ENCODE measurements at places on chromosomes 11 and 22. TPM values are rescaled to one million over a fixed set of nuclear protein-coding genes. Genes with fewer than 3 reads are reported as not detected.

DNA sequence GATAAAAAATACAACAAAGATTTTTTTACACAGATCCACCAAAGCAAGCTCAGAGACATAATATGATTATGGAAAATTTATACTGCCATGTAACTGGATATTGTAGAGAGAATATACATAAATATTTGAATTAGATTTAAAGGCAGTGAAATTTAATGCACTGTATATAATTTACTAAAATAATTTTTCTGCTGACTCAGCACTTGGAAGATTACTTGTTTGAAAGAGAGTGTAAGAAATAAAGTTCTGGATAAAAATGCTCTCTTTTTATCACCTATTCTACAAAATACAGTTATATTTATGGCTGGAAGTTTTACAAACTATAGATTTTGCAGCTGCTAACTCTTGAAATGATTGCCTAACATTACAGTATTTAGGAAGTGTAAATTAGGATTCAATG is 628.3 kb upstream of the CHORDC1 start:
- H3K27me3 ChIP-seq, result no peaks in the 10 kb centered on the region
- no peak for DNase-seq
- H3K4me3 ChIP-seq, result no peak overlapping the region
- H3K27ac ChIP-seq, result no peak overlapping the region
- H3K4me1 ChIP-seq, result no peaks in the 10 kb centered on the region
- no peaks in the 10 kb centered on the region for H3K36me3 ChIP-seq

DNA sequence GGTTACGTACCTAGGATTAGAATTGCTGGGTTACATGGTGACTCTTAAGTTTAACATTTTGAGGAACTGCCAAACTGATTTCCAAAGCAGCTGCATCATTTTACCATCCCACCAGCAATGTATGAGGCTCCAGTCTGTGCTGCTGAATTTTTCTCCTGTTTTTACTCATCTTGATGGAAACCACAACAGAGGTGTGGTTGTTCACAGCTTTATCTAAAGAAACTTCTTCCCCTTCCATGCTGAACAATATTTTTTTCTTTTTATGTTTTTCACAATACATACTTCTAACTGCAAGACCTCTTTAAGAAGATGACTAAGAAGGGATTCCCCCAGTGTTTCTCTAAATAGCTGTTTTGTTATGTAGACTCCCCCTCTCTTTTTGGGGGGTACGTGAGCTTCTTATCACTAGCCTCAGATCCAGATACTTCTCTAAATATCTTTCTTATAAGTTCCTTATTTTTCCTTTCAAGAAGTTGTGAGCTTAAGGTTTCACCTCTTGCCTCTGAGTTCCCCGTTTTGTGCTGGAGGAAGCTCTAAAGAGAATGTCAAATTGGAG is 24.0 kb downstream of the TCP11L1 start:
- DNase-seq, result no peak
- H3K36me3 ChIP-seq, result peaks cover 7% of the 10 kb centered on the region
- H3K4me1 ChIP-seq, result peaks cover 36% of the 10 kb centered on the region

- DNase-seq, result no peak
- no peak overlapping the region for H3K4me3 ChIP-seq
- no peaks in the 10 kb centered on the region for H3K36me3 ChIP-seq
- H3K4me1 ChIP-seq, result no peaks in the 10 kb centered on the region
- H3K27me3 ChIP-seq, result no peaks in the 10 kb centered on the region
- H3K27ac ChIP-seq, result no peak overlapping the region
Observed at GRCh38 chr11:121958971-121959325, 157.1 kb downstream of the BLID start.

DNA sequence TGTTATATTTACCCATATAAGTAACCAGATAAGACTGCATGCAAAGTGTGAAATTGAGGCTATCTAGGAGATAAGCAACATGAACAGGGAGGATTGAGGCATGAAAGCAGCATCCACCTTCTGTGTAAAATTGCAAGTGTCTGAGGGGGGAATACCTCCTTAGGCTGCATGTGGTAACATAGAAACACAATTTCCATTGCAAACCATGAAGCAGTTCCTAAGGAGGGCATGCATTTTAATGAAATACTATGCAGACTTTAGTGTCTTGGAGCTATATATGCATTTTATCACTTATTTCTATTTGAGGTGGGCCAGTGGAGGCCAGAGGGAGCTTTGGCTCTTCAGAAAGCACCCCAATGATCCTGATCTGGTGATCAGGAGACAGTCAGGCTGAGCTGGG is 160.2 kb downstream of the C11orf91 start:
- no peak overlapping the region for H3K27ac ChIP-seq
- no peak for DNase-seq
- no peaks in the 10 kb centered on the region for H3K27me3 ChIP-seq
- no peaks in the 10 kb centered on the region for H3K4me1 ChIP-seq

DNA sequence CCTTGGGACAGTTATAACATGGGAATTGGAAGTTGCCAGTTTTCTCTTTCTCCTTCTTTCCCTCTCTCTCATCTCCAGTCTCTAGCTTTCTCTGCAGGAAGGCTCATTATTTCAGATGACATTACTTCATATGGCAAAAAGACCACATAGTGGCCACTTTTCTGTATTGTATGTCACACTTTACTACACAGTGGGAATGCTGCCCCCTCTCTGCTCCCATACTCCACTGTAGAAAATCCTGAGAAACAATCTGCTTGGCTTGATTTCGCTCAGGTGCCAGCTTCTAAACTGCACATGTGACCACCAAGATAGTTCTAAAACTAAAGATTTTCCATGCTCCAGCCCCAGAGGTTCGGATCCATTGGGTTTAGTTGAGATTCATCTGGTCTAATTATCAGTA is 860.7 kb upstream of the CCDC90B start:
- no peaks in the 10 kb centered on the region for H3K27me3 ChIP-seq
- no peaks in the 10 kb centered on the region for H3K4me1 ChIP-seq
- H3K27ac ChIP-seq, result no peak overlapping the region

Gene ARHGAP42
- total RNA-seq, result 14.1 TPM

Gene TMPRSS13
- total RNA-seq, result 53.1 TPM

Gene MRGPRX3
- total RNA-seq, result not detected

Data from Caco-2 (cell line).